ENCODE measurements at places on chromosomes 2 and 18.

- no peak for DNase-seq
Measured at GRCh38 chr2:2859164-2859563, 518.5 kb downstream of the EIPR1 start.

GRCh38 chr2:234257859-234258561 lies 207.5 kb downstream of the SPP2 start:
- no peak for DNase-seq

DNA sequence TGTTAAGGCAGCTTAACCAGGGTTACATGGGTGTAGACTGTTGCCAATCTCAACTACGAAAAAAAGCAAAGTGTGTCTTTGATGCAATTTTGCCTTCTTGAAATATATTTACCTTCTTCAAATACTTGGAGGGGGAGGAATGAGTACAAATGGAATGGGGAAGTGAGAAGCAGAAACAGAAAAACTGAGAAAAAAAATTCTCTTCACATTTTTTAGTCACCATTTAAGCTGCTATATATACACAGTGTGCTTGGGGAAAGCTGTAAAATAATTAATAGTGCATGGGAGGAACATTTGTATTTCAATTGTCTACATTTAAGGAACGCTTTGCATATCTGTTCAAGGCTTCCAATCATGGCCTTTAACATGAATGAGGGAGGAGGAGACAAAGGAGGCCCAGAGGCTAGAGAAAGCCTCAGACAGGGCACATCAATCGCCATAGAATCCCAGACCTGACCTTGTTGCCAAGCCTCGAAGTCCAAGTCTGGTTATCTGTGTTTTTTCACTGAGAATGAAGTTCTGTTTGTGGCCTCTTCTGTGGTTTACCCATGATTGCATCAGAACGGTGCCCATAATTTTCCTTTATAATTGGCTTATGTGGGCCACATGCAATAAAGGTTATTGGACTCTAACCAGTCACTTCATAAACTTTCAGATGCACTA lies 158.6 kb downstream of the PIK3C3 start:
- DNase-seq: no peak

DNA sequence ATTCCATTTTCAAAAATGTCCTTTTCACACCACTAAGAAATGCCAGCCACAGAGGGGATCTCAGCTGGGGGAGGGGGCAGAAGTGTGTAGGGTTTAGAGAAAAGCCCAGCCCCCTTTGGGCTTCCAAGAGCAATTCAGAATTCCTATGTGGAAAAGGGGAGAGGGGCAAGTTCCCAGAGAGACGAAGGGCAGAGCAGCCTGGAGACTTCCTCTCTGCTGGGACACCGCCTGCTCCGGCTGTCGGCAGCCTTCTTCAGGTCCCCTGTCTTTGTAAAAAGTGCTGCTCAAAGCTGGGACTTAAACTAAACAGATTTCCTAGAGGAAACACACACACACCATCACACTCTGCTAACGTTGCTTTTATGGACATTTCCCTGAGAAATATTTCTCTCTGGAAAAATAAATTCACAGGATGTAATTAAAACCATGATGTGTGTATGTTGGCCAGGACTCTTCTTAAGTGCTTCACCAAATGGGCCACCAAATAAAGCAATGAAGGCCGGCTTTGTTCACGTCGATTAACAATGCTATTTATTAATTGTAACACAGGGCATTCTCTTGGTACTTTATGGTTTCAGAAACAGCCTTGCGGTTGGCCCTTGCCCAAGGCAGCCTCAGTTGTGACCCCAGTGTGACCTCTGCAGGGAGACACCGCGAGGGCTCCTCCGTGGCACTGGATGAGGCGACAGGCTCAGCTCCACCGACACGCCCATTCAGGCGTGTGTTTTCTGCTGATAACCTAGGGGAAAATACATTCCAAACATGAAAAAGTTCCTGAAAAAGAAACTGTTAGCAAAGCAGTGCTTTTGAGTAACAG lies 5.6 kb upstream of the ASB1 start:
- no peak for DNase-seq

GRCh38 chr2:239339726-239340601 lies 60.9 kb downstream of the HDAC4 start:
- DNase-seq: no peak
